ENCODE measurements at places on chromosomes 6 and 20.

DNA sequence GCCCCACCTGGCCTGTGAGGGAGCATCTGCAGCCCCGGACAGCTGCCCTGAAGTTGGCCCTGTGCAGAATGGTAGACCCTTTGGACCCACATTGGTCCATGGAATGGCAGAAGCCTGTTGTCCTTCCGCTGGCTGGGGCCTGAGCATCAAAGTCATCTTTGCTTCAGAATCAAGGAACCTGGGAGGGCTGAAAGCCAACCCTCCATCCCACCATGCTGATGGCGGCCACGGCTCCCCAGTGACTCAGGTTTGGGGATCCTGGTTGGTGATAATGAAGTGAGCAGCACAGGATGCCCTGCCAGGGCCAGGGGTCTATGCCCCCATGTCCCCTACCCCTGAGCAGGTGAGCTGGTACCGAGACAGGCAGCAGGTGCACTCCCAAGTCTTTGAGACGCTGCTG, 52.8 kb downstream of the YTHDF1 start:
- no peak for DNase-seq

- DNase-seq = no peak
These were observed 3.1 kb downstream of the KLHL32 start for GRCh38 chr6:96927660-96928059.

- DNase-seq = no peak
These were observed 38.7 kb upstream of the RIPOR2 start for GRCh38 chr6:24974182-24975171.

GRCh38 chr6:96101564-96101963, 85.8 kb downstream of the FUT9 start:
- no peak for DNase-seq

GRCh38 chr6:168018664-168019063, 21.2 kb downstream of the KIF25 start:
- DNase-seq = no peak

GRCh38 chr6:52643158-52643557, 27.8 kb upstream of the TMEM14A start:
- no peak for DNase-seq

DNA sequence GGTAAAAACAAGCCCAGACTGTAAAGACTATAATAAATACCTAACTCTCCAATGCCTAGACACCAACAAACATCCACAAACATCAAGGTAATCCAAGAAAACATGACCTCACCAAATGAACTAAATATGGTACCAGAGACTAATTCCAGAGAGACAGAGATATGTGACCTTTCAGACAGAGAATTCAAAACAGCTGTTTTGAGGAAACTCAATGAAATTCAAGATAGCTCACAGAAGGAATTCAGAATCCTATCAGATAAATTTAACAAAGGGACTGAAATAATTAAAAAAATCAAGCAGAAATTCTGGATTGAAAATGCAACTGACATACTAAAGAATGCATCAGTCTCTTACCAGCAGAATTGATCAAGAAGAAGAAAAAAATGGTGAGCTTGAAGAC, 26.6 kb downstream of the NCOA6 start:
- DNase-seq = no peak

GRCh38 chr20:49046087-49046900, at the start of gene CSE1L:
TSS of gene CSE1L (plus strand) at chr20:49046312. CDS start at chr20:49058464, 12,152 bp downstream.
- peak; percentile 97 for DNase-seq

- no peak for DNase-seq
These were observed 33.8 kb downstream of the RANBP9 start for GRCh38 chr6:13677878-13678254.

- DNase-seq = no peak
These were observed 551.3 kb upstream of the CDH4 start for GRCh38 chr20:60700728-60701127.

DNA sequence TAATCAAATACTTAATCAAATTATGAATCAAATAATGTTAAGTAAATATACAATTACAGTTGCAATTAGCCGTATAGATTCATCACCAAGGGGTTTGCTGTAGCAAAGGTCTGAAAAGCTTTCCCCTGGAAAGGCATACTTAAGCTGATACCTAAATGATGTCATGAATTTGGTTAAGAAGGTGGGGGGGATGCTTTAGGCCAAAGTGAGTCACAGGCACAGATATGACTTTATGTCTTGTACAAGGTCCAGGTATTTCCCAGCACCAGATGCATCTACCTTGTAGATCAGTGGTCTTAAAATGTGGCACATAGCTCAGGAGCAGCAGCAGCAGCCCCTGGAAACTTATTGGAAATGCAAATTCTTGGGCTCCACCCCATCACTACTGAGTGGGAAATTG, 557.3 kb upstream of the CDH4 start:
- DNase-seq = no peak

DNA sequence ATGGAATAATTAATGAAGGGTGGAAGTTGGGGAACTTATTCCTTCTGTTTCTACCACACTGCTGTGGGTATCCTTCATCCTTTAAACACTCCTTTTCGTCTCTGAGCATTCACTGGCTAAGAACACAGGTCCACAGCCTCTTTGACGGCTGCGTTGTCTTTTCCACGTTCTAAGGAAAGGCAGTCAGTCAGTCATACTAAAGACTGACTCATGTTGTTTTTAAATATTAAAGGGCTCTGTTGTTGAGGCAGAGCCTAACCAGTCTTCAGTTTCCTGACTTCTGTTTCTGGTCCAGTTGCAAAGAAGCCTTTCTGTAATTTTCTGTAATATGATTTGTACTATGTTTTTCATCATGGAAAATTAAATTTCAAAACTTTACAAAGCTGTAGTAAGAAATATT, 48.0 kb downstream of the UST start:
- DNase-seq = no peak

- no peak for DNase-seq
These were observed 211.9 kb downstream of the HAO1 start for GRCh38 chr20:7728338-7728737.

GRCh38 chr6:145213614-145214013, 521.7 kb downstream of the EPM2A start:
- DNase-seq = no peak

- DNase-seq = no peak
These were observed 530.1 kb downstream of the HAO1 start for GRCh38 chr20:7410150-7410549.

DNA sequence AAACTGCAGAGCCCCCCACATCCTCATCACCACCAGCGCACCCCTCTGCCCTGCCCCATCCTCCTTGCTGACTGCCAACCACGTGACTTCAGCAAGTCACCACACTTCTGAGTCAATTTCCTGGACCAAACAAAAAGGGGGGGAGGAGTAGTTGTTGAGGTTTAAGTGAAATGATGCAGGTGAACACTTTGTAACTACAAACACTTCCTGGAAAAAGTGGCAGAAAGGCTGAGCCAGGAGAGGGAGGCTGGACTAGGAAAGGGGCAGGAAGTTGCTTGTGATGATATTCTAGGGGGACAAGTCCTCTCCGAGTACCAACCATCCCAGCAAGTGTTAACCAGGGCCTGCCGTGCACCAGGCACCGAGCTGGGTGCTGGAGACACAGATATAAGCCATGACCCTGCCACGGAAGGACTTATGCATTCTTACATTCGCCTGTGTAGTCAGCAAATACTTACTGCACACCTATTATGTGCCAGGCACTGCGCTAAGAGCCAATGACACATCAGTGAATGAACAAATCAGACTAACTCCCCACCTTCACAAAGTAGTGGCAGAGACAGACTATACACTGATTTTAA, 67.3 kb downstream of the PREX1 start:
- no peak for DNase-seq

- no peak for DNase-seq
These were observed 137.3 kb downstream of the TMEM200A start for GRCh38 chr6:130503146-130503545.

GRCh38 chr20:32541323-32542258, 43.5 kb downstream of the NOL4L start:
- no peak for DNase-seq

DNA sequence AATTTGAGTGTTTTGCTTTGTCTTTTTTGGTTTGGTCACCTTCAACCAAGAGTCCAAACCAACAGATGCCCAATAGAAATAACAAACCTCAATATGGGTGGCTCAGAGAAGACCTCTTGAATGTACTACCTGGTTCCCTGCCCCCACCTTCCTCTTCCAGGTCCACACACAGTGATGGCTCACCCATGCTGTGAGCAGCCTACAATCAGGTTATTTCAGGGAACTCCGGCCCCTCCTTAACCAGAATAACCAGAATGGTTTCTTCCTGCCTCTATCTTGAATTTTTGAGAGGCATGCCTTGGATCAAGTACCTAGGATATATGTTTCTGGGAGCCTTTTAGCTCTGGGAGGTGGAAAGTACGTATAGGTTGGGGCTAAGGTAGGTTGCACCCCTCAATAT, 327.1 kb upstream of the PRDM1 start:
- DNase-seq = no peak

- DNase-seq = no peak
These were observed 95.4 kb upstream of the TMEM181 start for GRCh38 chr6:158464483-158464882.

GRCh38 chr20:64038224-64038564, 2.2 kb downstream of the C20orf204 start:
- no peak for DNase-seq

- DNase-seq = peak; percentile 40
These were observed 41.6 kb upstream of the FOXP4 start for GRCh38 chr6:41504466-41505121.

GRCh38 chr20:52082612-52083011, 109.0 kb downstream of the ZFP64 start:
- no peak for DNase-seq

DNA sequence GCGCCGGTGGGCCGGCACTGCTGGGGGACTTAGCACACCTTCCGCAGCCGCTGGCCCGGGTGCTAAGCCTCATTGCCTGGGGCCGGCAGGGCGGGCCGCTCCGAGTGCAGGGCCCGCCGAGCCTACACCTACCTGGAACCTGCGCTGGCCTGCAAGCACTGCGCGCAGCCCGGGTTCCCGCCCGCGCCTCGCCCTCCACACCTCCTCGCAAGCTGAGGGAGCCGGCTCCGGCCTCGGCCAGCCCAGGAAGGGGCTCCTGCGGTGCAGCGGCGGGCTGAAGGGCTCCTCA, 10.7 kb upstream of the MPC1 start:
- no peak for DNase-seq

DNA sequence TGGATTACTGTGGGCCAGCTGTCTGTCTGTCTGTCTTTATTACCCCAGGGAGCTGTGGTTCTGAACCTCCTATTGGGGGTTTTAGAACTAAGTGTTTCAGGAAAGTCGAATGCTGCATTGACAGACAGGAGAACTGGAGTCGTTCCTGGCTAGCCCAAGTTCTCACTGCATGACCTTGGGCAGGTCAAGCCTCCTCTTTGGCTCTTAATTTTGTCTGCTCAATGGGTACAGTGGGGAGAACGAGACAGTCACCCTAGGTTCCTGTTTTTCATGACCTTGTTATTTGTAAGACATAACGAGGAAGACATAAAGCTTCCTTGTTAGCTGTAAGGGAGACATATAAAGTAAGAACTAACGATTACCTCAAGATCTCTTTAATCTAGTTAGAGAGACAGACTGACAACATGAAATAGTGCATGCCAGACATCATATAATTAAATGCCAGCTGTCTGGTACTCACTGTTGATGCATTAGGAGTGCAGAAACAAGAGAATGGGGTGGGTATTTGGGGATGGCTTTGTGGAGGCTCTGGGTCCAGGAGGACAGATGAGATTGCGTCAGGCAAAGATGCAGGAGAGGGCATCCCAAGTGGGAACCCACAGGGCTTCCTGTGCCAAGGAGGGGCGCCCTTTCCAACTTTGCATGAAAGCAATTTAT, 3.7 kb upstream of the CCDC167 start:
- no peak for DNase-seq

DNA sequence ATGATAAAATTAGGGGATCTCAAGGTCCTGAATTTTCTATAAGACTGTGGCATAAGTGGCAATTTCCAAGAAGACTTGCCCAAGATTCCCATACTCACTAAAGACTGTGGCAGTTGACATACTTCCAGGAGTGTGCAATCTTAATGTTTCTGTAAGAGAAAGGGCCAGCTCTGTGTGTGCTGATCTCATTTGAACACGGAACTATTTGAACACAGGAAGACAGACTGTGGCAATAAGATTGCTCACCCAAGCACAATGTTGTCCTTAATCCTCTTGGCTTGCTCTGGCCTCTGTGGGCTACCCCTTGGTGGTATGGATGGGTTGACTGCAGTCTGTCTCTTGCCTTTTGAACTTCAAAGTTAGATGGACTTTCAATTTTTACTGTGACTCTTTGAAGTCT, 151.4 kb downstream of the PHF3 start:
- no peak for DNase-seq

DNA sequence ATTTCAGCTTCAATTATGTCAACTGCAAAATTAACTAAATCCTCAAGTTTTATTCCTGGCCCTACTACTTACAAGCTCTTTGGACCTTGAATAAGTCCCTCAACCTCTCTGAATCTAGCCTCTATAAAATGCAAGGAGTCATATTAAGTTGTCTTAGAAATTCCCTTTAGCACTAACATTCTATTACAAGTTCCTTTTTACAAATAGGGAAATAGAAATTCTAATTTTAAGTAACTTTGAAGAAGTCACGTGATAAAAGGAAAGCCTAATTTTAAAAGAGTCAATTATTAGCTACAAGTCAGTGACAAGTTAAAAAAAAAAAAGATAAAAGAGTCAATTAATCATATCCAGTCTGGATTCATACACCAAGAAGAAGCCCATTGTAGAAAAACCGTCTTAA, 24.6 kb upstream of the GTF3C6 start:
- DNase-seq = no peak

- DNase-seq = peak; percentile 84
These were observed at the start of gene MACROD2 for GRCh38 chr20:13995086-13995665. TSS of gene MACROD2 (plus strand) at chr20:13995516.

- no peak for DNase-seq
These were observed 47.0 kb upstream of the NT5E start for GRCh38 chr6:85402922-85403321.

GRCh38 chr6:37218061-37218460, 39.5 kb upstream of the TBC1D22B start:
- no peak for DNase-seq

DNA sequence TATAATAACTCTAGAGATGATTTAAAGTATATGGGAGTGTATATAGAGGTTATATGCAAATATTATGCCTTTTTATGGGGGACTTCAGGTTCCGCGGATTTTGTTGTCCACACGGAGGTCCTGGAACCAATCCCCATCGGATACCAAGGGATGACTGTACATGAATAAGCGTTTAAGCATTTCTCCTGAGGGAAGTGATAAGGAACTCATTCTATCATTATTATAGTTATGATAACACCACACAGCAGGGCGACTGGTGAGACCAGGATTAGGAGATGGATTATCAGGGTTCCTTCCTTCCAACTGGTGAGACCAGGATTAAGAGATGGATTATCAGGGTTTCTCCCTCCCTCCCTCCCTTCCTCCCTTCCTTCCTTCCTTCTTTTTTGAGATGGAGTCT, 6.6 kb downstream of the ECI2 start:
- no peak for DNase-seq

DNA sequence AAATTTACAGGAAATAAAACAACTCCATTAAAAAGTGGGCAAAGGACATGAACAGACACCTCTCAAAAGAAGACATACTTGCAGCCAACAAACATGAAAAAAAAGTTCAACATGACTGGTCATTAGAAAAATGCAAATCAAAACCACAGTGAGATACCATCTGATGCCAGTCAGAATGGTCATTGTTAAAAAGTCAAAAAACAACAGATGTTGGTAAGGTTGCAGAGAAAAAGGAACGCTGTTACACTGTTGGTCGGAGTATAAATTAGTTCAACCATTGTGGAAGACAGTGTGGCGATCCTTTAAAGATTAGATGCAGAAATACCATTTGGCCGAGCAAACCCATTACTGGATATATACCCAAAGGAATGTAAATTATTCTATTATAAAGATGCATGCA, 858.0 kb upstream of the FLRT3 start:
- no peak for DNase-seq
